ENCODE measurements at places on chromosomes 7 and 10. TPM values are rescaled to one million over a fixed set of nuclear protein-coding genes. Genes with fewer than 3 reads are reported as not detected.

Gene ZNF518A
- total RNA-seq: 32.0 TPM

Gene UMAD1
- 18.6 TPM for total RNA-seq

Gene SLC18A3
- not detected for total RNA-seq

Gene PAX4
- 1.8 TPM for total RNA-seq

Gene MKI67
- 14.0 TPM for total RNA-seq

Gene EPO
- not detected for total RNA-seq

Gene OR2A42
- 0.32 TPM for total RNA-seq

Gene SNX10
- 4.7 TPM for total RNA-seq

Gene PIK3AP1
- 19.8 TPM for total RNA-seq

Gene TRPV5
- not detected for total RNA-seq

Gene MOGAT3
- 66.2 TPM for total RNA-seq

Gene LIPN
- not detected for total RNA-seq

Gene RNF32
- 3.5 TPM for total RNA-seq

Gene SYT15
- 3.2 TPM for total RNA-seq

Gene CYP2C9
- 3.9 TPM for total RNA-seq

Gene WDR86
- 16.6 TPM for total RNA-seq

Gene OR6V1
- total RNA-seq: not detected

Gene CYP2C18
- 15.0 TPM for total RNA-seq

Gene BHLHA15
- total RNA-seq: 2.8 TPM

Gene CHAT
- 1.6 TPM for total RNA-seq

Gene GIGYF1
- total RNA-seq: 34.6 TPM

Gene GDF2
- not detected for total RNA-seq

Gene MRC1
- 48.4 TPM for total RNA-seq

Gene TNKS2
- total RNA-seq: 26.4 TPM

Gene VAX1
- not detected for total RNA-seq

All from mucosa of descending colon (tissue), 3 donors.